PC-3 (cell line): ENCODE measurements at places on chromosomes 4 and X. TPM values are rescaled to one million over a fixed set of nuclear protein-coding genes. Genes with fewer than 3 reads are reported as not detected.

Gene SERPINA7
- total RNA-seq = not detected in 2 replicates

Gene ADRA2C
- total RNA-seq = 0.52 TPM in 1 of 2 replicates, not detected in the other

Gene UTP14A
- total RNA-seq = 20.2 and 40.5 TPM in 2 replicates

Gene NSG1
- not detected in 2 replicates for total RNA-seq

GRCh38 chrX:11478911-11479310 is 185.7 kb downstream of the AMELX start:
- H3K4me3 ChIP-seq = no peak overlapping the region
- H3K27ac ChIP-seq = no peak overlapping the region
- peaks cover 19% of the 10 kb centered on the region for H3K4me1 ChIP-seq
- H3K27me3 ChIP-seq = no peaks in the 10 kb centered on the region
- no peak for DNase-seq
- H3K36me3 ChIP-seq = no peaks in the 10 kb centered on the region

DNA sequence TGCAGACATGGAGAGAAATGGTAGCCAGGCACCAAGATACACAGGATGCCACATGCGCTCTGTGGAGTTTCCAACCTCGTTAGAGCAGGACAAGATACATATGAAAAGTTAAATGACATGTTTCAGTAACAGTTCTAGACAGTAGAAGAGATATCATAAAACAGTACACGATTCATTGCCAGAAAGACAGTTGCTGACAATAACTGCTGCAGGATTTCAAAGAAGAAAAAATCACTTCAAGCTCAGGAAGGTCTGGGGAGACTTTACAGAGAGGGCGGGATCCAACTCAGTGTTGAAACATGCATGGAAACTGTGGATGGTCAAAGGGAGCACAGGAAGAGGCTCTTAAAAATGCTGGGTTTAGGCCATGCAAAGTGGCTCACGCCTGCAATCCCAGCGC is 31.0 kb downstream of the DCTD start:
- no peak overlapping the region for H3K4me3 ChIP-seq
- DNase-seq = no peak
- H3K27me3 ChIP-seq = no peaks in the 10 kb centered on the region
- H3K27ac ChIP-seq = no peak overlapping the region

DNA sequence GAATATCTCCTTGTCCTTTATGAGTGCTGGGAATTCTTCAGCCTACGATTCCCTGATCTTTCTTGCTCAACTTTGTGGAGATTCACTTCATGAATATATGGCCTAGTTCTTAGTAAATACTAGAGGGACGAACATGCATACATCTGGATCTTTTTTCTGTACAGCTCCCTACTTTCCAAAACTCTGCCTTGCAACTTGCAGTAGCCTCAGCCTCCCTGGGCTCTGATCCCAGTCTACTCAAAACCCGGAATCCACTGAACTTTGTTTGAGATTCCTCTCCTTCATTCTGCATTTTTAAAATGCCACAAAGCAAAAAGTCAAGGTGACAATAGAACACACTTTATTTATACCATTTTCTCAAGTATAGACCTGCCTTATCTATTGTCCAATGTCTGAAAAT is 50.0 kb upstream of the PCDH7 start:
- H3K4me3 ChIP-seq = no peak overlapping the region
- H3K27ac ChIP-seq = no peak overlapping the region
- no peaks in the 10 kb centered on the region for H3K4me1 ChIP-seq
- H3K36me3 ChIP-seq = no peaks in the 10 kb centered on the region
- no peak for DNase-seq

DNA sequence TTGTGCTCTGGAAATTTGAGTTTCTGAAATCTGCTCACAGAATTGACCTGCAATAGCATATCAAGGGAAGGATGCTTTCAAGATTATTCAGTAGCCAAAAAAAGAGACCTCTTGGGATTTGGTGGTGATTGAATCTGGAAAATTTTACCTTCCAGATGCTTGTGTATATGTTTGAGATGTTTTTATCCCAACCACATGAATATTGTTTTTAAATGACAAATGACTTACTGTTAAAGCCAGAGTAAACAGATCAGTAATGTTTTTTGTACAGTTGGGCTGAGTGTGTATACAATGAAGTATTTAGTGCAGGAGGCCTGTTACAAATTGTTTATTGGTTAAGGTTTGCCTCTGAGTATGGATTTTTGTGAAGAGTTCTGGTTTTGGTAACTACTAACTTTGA is 126.5 kb downstream of the CBR4 start:
- H3K27me3 ChIP-seq = no peaks in the 10 kb centered on the region
- H3K36me3 ChIP-seq = peaks cover 22% of the 10 kb centered on the region
- DNase-seq = no peak
- peaks cover 4% of the 10 kb centered on the region; the same call in 1 of the 2 replicates for H3K4me1 ChIP-seq

DNA sequence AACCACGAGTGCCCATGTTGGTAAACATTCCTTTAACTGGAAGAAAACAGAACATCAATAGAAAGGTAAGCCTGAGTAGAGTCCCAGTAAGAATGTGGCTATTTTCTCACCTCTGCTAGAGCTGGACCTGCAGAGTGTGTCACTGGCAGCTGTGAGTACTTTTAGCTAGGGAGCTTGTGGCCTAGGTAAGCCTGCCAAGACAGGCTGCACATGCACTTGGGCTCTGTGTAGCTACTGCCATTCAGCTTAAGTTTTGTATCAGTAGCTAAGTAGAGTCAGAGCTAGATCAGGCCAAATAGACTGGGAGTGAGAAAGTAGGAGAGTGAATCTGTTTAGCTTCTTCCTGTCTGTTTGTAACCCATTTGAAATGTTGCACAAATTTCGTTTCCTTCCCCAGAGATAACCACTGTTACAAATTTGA is 35.3 kb downstream of the RBPJ start:
- no peak overlapping the region for H3K27ac ChIP-seq
- peak; percentile 52 for DNase-seq
- no peaks in the 10 kb centered on the region for H3K36me3 ChIP-seq
- no peaks in the 10 kb centered on the region for H3K27me3 ChIP-seq
- no peak overlapping the region for H3K4me3 ChIP-seq
- peaks cover 14% of the 10 kb centered on the region for H3K4me1 ChIP-seq

DNA sequence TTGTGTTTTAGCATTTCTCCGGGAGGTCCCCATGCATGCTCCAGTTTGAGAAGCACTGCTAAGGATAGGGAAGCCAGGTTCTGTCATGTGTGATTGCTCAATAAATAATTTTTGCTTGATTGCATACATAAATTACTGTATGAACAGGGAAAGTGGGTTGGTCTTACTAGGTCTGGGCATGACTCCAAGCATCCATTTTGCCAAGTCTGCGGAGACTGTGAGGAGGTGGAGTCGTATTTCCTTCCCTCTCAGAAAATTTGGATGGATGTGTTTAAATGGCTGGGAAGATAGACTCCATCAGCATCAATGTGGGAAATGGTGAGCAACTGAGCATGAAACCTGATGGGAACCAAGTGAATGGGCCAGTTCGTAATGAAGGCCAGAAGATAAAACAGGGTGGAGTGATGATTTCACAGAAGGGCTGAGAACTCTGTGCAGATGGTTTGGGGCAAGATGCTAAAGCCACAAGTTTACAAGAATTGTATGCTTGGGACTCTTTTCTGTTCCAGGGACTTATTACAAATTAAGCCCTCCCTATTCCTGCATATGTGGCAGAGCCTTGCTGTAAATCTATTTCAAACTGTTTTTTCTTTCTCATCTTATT is 84.1 kb downstream of the NHS start:
- no peaks in the 10 kb centered on the region for H3K36me3 ChIP-seq
- H3K27me3 ChIP-seq = no peaks in the 10 kb centered on the region
- H3K4me1 ChIP-seq = peaks cover 5% of the 10 kb centered on the region; the same call in 1 of the 2 replicates
- H3K27ac ChIP-seq = no peak overlapping the region

GRCh38 chr4:101843054-101843453 is 52.5 kb downstream of the BANK1 start:
- H3K4me3 ChIP-seq = no peak overlapping the region
- H3K36me3 ChIP-seq = no peaks in the 10 kb centered on the region
- H3K27ac ChIP-seq = no peak overlapping the region
- DNase-seq = no peak
- no peaks in the 10 kb centered on the region for H3K4me1 ChIP-seq
